ENCODE measurements at places on chromosomes 13 and 19.

DNA sequence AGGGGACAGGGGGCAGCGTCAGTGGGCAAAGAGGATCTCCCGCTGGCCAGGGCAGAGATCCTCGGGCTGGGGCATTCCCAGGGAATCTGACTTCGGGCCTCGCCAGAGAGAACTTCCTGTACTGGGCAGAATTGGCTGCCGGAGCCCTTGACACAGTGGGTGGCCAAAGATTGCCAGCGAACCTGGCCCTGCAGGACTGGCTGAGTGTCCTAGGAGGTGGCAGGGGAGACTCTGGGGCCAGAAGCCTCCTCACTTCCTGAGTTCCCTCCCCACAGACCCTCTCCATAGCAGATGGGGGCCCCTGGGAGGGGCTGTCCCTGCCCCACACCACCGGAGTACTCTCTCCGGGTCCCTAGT is 19.3 kb downstream of the DPP9 start:
- no peak for DNase-seq

DNA sequence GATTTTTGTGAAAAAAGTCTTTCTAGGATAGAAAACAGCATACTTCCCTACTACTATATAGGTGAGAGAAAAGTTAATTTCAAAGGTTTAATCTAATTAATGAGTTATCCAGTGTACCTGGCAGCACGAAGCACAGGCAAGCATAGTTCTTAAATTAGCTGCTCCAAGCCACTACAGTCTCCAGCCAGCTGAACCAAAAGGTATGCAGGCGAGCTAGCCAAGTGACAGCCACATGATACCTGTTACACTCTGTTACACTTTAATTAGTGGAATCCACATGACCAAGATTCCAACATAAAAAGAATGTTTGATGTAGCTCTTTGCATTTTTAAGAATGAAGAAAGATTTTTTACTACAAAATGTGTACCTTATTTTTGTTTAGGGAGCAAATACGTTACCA is 15.5 kb downstream of the SLC25A30 start:
- DNase-seq: no peak

- no peak for DNase-seq
These were observed 919.9 kb downstream of the SLITRK1 start for GRCh38 chr13:82962397-82962796.

GRCh38 chr19:12628040-12629022 is 17.6 kb downstream of the ZNF791 start:
- no peak for DNase-seq

DNA sequence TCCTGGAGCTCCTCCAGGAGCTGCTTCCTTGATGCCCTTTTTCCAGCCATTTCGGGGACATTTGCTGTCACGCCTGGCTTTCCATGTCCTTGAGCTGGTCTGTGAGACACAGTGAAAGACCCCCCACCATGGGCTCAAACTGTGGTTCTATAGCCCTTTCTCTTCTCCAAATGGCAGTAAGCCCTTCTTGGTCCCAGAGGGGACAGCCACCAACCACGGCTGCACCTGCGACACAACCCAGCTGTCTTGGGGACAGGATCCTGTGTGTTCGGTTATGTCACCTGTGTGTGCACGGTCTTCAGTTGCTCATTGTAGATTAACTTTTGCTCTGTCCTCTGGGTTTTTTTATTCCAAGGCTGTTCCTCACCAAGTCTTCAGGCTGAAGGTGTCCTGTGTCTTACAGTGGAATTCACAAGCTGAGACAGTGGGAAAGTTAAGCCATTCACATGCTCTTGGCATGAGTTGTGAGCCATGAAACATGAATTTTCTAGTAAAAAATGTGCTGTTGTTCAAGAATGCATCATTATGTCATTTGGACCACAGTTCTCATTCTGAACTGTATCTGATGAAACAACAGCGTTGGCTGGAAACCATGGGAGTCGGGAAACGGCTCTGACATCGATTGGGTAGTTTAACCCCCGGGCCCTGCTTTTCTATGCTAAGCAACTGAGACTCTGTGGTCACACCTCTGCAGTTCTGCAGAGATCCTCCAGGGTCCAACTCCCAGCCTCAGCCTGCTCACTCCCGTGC is 129.5 kb upstream of the MCF2L start:
- DNase-seq: no peak

DNA sequence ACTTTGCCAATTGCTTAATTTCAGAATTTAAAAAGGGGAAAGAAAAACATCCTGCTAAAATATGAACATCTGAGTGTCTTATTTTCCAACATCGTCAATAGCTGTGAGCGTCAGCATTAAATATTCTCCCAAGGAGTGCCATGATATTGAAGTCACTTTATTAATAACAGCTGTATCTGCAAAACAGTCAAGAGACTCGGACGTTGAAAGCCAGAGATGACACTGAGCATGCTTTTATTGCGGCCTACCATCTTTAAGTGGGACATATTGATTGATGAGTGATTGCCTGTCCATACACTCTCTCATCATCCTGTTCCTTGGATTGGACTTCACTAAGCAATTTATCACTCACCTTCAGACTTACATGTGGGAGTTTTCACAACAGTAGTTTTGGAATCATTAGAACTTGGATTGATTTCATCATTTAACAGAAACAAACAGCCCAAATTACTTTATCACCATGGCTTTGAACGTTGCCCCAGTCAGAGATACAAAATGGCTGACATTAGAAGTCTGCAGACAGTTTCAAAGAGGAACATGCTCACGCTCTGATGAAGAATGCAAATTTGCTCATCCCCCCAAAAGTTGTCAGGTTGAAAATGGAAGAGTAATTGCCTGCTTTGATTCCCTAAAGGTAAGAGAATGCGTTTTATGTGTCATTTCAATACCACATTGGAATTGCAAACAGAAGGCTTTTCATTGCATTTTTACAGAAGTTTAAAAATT is 53.8 kb downstream of the MBNL2 start:
- DNase-seq: no peak

DNA sequence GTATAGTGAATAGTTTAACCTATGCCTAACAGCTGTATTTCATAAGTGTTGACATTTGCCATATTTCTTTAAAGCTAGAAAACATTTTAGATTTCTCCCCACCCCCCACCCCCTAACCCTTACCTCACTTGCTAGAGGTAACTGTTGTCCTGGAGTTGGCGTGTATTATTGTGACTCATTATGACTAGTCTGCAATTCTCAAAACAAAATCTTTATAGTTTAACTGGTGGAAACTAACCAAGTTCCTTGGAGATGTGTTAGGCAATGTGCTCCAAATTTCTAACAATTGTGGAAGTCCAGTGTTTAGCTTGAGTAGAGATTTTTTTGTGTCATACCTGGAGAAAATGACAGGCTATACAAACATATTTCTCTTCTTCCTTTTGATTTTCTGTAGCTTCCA is 38.0 kb downstream of the KCTD4 start:
- no peak for DNase-seq

DNA sequence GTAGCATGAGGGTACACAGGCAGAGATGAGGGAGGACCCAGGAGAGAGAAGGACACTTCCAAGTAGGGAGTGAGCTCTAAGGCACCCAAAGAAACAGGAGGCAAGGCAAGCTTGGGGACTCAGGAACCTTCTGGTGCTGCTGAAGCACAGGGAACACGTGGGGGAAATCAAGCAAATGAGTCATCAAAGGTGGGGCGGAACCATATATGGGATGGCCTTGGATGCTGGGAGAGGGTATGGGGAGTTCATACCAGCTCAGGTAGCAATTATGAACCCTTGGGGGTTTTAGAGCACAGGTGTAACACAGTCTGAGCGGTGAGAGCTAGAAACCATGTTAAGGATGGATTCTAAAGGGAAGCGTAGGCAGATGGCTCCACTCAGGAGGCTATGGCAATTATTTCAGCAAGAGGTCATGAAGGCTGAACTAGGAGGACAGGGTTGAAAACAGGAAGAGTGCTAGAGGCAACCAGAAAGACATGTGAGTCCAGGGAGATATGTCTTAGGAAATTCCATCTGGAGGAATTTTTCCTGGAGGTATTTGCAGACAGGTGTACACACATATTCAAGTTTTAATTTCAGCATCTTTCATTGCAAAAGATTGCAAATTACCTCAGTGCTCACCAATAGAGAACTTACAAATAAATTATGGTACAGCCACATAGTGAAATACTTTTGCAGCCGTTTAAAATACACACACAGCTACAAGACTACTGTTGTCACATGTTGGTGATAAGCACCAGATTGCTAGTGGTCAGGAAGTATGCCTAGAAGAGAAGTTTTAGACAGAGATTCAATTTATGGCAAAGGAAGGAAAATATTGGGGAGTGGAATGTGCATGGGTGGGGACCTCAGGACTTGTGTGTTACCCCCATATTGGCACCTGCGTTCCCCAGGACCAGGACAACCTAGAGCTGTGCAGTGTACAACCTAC is 77.0 kb downstream of the STARD13 start:
- no peak for DNase-seq

DNA sequence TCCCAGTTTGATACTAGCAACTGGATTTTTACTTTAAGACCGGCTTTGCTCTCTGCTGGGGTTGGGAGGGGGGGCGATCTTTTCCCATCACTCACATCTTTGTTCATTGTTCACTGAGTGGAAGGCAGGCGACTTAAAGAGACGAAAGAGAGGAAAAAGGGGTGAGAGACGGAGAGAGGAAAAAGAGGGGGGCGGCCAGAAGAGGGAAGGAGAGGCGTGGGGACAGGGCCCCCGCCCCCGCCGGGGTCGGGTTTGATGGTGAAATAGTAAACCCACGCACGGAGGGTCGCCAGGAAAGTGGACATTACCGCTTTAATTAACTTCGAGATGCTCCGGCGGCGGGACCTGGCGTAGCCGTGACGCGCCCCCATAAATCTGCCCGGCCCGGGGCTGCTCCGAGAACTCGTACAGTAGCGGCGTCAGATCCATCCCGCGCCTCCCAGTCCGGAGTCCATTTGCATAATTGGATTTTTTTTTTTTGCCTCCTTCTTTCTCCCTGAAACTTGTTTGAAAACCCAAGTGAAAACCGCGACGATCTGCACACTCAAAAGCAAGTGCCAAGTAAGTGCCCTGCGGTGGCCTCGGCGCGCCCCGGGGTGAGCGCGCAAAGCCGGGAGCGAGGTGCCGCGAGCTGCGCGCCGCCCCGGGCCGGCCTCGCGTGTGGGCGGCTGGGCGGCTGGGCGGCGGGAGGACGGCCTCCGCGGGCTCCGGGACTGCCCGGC is 143.9 kb upstream of the ZNF536 start:
- DNase-seq: no peak

DNA sequence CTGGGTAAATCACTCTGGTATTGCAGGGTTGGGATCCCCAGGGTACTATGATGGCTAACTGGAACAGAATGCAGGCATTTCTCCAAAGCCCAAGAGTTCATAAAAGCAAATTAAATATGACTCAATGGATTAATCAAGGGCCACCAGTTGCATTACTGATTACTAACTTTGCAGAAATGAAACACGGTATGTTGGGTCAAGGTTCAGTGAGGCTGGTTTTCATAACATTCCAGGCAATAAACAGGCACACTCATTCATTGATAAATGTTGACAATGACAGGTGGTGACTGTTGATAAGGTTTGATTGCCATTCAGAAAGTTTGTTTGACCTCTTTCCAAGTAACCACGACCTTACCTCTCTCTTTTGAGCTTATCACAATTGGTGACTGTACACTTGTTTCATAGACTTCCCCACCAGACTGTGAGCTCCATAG is 506 bp upstream of the AP1M1 start:
- DNase-seq: no peak

GRCh38 chr13:30042272-30042671 is 191.9 kb upstream of the UBL3 start:
- no peak for DNase-seq

DNA sequence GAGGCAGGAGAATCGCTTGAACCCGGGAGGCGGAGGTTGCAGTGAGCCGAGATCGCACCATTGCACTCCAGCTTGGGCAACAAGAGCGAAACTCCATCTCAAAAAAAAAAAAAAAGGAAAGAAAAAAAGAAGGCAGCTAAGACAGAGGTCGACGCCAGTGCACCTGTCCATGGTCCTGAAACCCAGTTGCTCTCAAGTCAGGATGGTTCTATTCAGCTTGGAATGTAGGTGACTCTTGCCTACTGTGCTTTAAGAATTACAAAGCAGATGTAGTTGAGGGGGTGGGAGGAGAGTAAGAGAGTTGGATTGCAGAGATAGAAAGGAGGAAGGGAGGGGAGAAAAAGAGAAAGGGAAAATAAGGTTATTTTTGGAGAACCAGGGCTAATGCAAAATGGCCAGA is 18.7 kb downstream of the CACNG7 start:
- no peak for DNase-seq

DNA sequence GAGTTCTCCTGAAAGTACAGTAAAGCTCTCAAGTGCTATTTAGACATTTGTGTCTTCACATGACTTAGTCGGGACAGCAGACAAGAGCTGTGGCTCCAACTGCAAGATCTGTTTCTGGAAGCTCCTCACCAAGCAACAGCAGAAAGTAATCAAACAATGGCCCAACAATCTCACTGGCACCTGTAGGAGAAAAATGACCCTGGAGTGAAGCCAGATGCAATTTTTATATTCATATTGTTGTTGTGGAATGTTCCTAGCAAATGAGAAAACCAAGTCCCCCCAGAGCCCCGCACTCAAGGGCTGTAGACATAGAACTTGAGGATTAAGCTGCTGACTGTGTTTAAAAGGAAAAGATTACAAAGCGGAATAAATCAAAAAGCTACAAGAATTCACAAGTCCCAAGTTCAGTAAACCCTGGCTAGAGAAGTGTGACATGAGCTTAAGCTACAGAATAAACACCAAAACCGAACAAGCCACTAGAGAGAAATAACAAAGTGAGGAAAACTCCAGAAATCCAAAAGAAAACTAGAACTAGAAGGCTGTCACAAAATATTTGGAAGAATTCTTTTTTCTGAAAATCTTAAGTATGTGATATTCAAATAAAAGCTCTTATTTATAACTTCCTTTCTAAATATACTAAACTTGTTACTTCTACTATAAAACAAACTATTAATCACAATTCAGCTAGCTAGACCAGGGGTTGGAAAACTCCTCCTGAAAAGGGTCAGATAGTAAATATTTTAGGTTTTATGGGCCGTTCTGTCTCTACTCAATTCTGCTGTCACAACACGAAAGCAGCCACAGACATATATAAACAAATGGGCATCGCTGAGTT is 454.5 kb downstream of the SUCLA2 start:
- no peak for DNase-seq

- DNase-seq: no peak
These were observed 3.8 kb upstream of the ZNF626 start for GRCh38 chr19:20664901-20665781.

- DNase-seq: no peak
These were observed 2.2 kb upstream of the EID2 start for GRCh38 chr19:39542206-39542605.
